Adipocyte (in vitro differentiated cells): ENCODE measurements at places on chromosomes 1 and 21.

DNA sequence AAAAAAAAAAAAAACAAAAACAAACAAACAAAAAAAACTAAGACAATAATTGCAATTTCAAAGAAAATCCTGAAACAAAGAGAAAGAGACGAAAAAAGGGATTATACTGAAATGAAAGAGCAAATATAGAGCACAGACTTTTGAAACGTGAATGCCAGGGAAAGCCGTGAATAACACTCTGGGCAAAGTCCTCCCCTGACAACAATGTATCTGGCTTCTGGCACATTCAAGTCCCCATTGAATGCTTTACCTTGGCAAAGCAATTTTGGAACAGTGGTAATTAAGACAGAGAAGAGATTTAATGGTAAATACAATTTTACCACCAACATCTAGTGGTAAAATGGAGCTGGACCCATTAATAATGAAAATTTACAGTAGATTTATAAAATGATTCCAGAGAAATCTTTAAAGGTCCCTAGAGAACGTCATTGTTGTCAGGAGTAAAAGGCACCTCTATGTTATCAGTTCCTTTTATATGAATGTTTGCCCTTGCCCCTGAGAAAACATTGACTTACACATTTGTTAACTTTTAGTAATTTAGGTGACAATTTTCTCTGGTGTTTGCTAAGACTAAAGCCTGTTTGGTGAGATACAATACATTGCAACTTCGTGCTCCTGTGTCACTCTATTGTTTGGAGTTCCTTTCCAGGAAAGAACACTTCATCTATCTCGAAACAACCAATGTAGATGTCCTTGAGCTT lies 89.7 kb downstream of the GREM2 start:
- no peak for DNase-seq

- peak; percentile 53 for DNase-seq
Measured at GRCh38 chr1:119873135-119874015, 22.9 kb downstream of the ADAM30 start.

DNA sequence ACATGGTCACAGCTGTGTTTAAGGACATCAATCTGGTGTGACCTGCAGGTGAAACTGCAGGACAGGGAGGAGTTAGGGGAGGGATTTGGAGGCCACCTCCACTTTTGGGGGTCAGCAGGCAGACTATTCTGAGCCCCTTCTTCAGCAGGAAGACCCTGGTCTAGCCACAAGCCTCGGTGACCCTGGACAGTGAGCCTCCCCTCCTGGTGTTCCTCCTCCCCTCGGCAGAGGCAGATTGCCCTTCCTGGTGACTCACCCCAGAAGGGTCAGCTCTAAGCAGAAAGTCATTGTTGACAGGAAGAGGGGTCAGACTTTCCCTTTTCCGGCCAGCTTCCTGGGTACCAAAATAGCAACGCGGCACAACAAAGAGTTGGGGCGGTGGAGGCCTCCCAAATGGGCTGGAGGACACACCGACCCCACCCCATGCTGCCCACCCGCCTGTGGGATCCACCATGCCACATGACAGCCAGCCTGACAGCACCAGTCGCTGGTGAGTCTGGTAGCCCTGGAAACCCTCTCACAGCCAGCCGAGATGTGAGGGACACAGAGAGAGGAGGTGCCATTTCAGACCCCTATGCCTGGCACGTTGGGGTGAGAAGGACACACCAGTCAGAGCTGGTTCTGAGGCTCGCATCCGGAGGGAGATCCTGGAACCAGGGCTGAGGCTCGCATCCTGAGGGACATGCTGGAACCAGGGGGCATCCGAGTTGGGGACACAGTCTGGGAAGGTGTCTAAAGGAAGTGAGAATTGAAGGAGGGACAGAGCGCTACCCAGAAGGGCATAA lies 14.7 kb upstream of the CSF1 start:
- no peak for DNase-seq

DNA sequence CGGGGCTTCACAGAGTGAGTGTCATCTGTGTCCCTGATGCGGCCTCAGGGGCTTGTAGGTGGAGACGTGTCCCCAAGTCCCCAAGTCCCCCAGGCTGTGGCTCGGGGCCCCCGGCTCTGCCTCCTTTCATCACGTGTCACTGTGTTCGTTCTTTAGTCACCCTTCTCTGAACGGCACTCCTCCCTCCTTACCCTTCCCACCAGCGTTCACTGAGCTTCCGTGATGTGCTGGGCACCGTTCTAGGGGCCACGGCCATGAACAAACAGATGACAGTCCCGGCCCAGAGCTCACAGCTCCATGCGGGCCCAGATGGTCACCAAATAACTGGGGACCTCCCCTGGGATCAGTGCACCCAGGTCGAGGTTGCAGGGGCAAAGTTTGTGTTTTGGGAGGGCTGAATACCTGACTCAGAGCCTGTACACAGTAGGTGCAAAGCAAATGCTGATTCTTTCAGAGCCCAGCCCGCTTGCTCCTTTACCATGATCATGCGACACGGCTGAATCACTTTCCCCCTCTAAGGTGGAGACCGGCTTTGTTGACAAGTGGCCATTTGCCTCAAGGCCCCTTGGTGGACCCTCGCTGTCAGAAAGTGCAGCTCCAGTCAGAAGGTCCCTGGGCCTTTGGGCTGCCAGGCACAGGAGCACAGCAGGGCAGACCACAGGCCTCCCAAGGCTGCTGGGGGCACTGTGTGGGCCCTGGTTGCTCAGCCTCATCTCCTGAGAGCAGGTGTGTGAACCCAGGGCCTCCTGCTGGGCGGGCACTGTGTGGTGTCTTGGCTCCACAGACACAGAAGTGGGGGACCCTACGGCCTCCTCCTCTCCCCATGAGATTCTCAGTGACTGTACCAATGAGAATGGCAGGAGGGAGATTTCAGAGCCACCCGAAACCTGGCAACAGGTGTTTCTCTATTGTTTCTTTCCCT lies 592.5 kb downstream of the PTPRU start:
- no peak for DNase-seq

DNA sequence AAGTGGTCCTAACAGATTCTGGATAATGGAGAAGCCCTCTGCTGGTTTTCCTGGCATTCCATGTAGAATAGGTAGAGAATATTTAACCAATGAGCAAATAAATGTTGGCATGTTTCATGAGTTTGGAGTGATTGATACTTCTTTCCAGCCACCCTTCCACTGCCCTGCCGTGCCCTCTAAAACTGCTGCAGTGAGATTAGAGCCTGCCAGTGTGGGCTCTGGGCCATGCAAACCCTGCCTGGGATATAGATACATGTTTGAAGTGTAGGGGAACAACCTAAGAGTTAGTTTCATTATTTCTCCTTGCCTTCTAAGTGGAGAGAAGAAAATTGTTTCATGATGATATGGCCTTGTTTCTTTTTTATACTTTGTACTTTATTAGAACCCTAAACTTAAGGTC lies 10.4 kb downstream of the UBE2Q1 start:
- no peak for DNase-seq
